NCI-H524 (cell line): ENCODE measurements at places on chromosomes 2 and 18.

DNA sequence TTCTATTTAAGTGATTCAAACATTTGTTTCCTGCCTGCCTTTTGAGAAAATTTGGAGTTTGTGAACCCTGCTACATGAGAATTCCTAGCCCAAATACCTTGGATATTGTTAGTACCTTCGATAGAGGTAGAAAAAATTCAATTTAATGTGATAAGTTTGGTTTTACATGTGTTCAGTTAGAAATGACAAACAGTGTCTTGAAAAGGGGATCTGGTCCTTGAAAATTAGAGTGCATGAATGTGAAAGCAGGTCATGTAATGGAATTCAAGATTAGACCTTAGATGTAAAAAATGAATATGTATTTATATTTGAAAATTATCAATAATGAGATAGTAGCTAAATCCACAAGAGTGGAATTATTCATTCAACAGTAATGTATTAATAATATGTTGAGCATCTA lies 70.5 kb downstream of the PIK3C3 start:
- no peak for DNase-seq

GRCh38 chr2:200264631-200265030 lies 41.9 kb upstream of the SPATS2L start:
- no peak for DNase-seq

DNA sequence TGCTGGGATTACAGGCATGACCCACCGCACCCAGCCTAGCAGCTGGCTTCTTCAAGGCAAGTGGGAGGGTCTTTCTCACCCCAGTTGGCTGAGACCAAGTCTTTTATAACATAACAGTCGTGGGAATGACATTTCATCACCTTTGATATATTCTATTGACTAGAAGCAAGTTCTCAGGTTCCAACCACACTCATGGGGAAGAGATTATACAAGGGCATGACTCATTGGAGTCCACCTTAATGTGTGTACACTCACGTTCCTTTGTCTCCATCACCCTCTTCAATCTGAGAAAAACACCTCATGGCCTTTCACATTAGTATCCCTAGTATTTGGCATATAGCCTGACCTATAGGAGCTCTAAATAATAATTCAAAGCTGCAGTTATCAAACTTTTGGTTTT lies 2.8 kb upstream of the BBS5 start:
- DNase-seq: no peak

- DNase-seq: no peak
Observed at GRCh38 chr2:18369760-18370159, 190.7 kb downstream of the RDH14 start.

DNA sequence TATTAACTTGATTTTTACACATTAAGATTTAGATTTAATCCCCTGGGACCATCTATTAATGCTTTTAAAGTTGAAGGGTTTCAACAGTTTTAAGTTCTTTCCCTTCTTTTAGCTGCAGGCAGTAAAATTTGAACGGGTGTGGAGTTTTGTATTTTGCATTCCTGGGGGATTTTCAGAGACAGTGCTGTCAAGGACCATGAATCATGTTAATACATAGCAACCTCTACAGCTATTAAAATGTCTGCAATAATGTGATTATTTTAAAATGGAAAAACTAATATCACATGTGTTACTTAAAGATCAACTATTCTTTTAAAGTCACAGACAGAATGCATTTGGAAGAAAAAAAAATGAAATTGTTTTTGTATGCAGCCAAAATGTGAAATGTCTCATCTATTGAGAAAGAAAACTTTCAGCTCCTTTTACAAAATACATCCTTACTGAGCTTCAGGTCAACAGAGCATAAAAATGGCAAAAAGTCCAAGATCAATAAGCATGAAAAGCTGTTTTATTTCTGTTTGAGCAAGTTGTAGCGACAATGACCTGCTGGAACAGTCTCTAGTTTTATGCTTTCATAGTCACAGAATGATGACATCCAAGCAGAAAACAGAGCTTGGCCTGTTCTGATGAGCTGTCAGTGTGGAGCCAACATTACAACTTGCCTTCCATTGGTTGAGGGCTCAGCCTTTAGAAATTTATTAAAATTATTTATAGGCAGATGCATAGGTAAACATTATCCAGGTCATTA lies 21.6 kb upstream of the ZNF521 start:
- no peak for DNase-seq

DNA sequence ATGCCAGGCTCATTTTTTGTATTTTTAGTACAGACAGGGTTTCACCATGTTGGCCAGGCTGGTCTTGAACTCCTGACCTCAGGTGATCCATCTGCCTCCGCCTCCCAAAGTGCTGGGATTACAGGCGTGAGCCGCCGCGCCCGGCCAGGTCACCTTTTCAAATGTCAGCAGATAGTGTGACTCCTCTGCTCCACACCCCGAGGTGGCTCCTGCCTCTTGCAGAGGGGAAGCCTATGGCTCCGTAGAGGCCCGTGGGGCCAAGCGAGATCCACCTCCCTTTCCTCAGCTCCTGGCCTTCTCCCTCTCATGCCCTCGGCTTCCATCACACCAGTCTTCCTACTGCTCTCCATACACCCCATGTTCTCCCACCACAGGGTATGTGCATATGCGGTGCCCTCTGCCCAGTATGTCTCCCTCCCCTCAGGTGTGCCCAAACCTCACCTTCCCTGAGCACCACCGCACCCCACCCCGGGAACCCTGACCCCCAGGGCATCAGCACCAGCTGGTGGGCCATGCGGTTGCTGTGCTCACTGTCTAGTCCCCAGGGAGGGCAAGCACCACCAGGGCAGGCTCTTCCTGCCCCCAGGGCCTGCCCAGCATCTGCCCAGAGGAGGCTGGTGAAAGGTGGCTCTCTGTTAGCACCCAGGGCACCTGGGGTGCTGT lies 10.7 kb downstream of the GPR17 start:
- no peak for DNase-seq
